ENCODE measurements at places on chromosomes 2 and 18.

GRCh38 chr2:24914713-24915112 lies 5.3 kb downstream of the ADCY3 start:
- DNase-seq: no peak

DNA sequence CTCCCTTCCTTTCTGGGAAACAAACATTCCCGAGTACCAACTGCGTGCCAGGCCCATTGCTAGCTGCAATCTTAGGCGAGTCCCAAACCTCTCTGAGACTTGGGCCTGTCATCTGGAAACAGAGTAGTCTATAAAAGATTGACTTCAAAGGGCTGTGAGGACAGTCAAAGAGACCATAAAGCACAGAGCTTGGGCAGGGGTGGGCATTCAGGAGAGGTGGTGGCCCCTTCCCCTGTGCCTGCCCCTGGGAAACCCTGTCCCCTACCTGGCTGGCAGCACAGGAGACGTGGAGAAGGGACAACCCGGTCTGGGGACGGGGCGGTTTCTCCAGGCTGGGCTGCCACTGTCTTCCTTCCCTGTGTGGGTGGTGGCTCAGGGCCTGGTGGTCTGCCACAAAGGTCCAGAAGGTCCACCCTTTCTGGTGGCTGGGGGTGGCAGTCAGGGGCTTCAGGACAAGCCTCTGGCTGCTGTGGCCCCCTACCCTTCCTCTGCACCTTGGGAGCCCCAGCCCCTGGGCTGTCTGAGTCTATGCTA lies 33.9 kb upstream of the FOSL2 start:
- DNase-seq: no peak

GRCh38 chr18:45837283-45838070 lies 12.0 kb downstream of the SIGLEC15 start:
- peak; percentile 52 for DNase-seq

DNA sequence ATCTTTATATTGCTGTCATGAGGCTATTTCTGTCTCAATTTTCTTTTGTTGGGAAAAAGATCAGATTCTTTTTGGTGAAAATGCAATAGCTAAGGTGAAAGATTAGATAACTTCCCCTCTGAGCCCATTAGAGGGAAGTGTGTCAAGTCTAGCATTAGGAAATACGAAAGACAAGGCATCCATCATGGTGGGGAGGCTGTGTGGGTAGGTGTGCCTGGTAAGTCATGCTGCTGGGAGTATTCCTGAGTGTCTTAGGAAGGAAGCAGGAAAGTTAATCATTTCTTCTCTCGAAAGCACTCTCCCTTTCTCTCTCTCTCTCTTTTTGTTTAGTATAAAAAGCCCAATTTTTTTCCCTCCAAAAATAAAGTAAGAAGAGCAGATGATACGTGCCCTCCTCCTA lies 780.2 kb upstream of the FSHR start:
- no peak for DNase-seq

GRCh38 chr2:231557571-231558217 lies 27.4 kb upstream of the NMUR1 start:
- DNase-seq: peak; percentile 92

GRCh38 chr2:80329491-80329890 lies 24.9 kb upstream of the LRRTM1 start:
- no peak for DNase-seq

- DNase-seq: no peak
Observed at GRCh38 chr2:132372276-132372675, 44.3 kb upstream of the GPR39 start.

GRCh38 chr18:1797235-1797634 lies 774.1 kb downstream of the METTL4 start:
- DNase-seq: peak; percentile 26

GRCh38 chr2:109636317-109636716 lies 22.2 kb downstream of the SOWAHC start:
- no peak for DNase-seq

GRCh38 chr2:237350070-237350469 lies 63.9 kb downstream of the COL6A3 start:
- no peak for DNase-seq

GRCh38 chr18:3845161-3845560 lies 395.2 kb downstream of the TGIF1 start:
- no peak for DNase-seq

DNA sequence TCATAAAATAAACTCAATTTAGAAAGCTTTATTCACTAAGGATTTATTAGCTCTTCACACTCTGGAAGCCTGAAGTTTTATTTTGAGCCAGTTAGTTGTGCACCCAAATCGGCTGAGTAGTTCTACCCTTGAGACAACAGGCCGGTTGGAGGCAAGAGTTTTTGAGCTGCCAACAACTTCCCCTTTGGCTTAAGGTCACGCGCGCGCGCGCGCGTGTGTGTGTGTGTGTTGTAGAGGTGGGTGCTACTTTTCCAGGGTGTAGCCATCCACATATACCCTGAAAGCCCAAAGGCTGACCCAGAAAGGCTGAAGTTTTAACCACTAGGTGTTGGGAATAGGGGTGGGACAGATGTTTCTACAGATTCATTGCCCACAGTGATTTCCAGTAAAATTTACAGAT lies 150.2 kb upstream of the LHCGR start:
- no peak for DNase-seq

- DNase-seq: no peak
Observed at GRCh38 chr2:54099829-54100585, 15.4 kb upstream of the ACYP2 start.

DNA sequence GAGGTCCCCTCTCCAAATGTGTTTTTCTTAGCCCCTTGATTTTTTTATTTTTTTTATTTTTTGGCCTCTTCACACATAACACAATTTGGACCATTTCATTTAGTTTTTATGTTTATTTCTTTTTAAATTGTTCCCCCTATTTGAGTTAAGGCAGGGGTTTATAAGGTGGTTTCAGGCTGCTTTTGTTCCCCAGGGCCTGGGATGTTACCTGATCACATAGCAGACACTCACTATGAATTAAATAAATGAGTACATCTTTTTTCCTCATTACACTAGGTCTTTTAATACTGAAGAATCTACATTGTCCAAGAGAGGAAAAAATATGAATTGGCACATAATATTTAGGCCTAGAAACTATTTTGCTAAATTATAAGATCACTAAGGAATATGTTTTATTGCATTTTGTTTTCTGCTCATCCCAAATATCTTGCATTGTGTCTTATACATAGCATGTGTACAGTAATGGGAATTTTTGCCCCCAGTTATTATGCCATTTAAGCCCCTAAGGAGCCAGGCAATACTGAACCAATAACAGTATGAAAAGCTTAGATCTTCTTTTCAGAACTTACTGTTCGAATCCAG lies 112.4 kb upstream of the MAPRE2 start:
- DNase-seq: no peak
